Natural killer cell (primary cell): ENCODE measurements at places on chromosomes 3 and 15.

- no peaks in the 10 kb centered on the region for H3K36me3 ChIP-seq
- H3K27me3 ChIP-seq: no peaks in the 10 kb centered on the region
- no peaks in the 10 kb centered on the region for H3K4me1 ChIP-seq
- no peak for DNase-seq
Measured at GRCh38 chr3:28989646-28990089, 291.2 kb upstream of the RBMS3 start.

GRCh38 chr3:188911026-188911850, 260.5 kb upstream of the TPRG1 start:
- no peak for DNase-seq
- H3K36me3 ChIP-seq: no peaks in the 10 kb centered on the region
- peaks cover 1% of the 10 kb centered on the region for H3K4me1 ChIP-seq
- no peaks in the 10 kb centered on the region for H3K27me3 ChIP-seq
- no peak overlapping the region for H3K4me3 ChIP-seq

DNA sequence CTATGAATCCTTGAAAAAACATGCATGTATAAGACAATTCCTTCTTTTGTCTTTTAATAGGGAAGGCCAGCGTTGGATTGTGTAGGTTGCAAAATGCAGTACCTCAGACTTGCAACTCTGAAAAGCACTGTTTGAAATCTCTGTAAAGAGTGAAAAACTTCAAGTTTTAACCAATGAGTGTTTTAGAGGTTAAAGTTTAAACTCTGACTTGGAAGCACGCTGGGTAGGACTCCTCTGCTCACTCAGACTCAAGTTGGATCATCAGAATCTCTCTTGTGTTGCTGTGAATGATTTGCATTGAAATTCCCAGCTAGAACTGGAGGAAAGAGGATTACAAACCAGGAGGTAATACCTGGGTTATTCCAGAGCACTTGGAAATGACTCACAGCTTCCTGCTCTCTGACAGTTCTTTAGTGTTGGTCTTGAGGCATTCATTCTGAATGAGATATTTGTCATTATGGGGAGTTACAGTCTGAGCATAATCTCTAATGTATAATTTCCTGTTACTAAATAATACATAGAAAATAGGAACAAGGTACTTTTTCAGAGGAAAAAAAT, 49.1 kb downstream of the PLS1 start:
- H3K4me1 ChIP-seq: no peaks in the 10 kb centered on the region
- DNase-seq: no peak
- no peaks in the 10 kb centered on the region for H3K36me3 ChIP-seq
- H3K4me3 ChIP-seq: no peak overlapping the region
- no peak overlapping the region for H3K27ac ChIP-seq

- H3K4me1 ChIP-seq: peaks cover 19% of the 10 kb centered on the region
- H3K36me3 ChIP-seq: no peaks in the 10 kb centered on the region
- DNase-seq: no peak
- peaks cover 6% of the 10 kb centered on the region for H3K27me3 ChIP-seq
- H3K4me3 ChIP-seq: no peak overlapping the region
Measured at GRCh38 chr3:32236377-32236776, 2.1 kb upstream of the CMTM8 start.

- no peak for DNase-seq
- no peak overlapping the region for H3K4me3 ChIP-seq
- no peaks in the 10 kb centered on the region for H3K4me1 ChIP-seq
- H3K27me3 ChIP-seq: no peaks in the 10 kb centered on the region
- no peak overlapping the region for H3K27ac ChIP-seq
Measured at GRCh38 chr3:144692488-144692887, 720.9 kb downstream of the DIPK2A start.

- H3K27ac ChIP-seq: no peak overlapping the region
- no peak for DNase-seq
- no peaks in the 10 kb centered on the region for H3K36me3 ChIP-seq
Measured at GRCh38 chr15:35723852-35724251, 177.9 kb upstream of the DPH6 start.

GRCh38 chr3:22113453-22113852, 362.4 kb upstream of the ZNF385D start:
- no peaks in the 10 kb centered on the region for H3K36me3 ChIP-seq
- H3K27me3 ChIP-seq: no peaks in the 10 kb centered on the region
- H3K27ac ChIP-seq: no peak overlapping the region

DNA sequence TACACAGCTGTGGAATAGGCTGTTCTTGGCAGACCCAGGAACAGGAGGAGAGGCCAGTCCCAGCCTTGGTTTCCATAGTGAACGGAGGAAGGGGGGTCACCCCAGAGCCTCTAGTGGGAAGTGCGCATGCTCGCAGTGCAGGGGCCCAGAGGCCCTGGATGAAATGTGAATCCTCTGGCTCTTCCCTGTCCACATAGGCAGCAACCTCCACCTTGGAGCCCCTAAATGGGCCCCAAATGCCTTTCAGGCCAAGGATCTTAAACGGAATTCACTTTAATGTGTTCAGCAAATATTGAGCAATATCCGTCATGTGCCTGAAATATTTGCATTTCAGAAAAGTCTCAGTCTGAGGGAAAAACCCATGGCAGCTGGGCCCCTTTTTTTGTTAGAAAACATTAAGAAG, 3.3 kb upstream of the NDN start:
- H3K27ac ChIP-seq: no peak overlapping the region
- no peak overlapping the region for H3K4me3 ChIP-seq
- no peaks in the 10 kb centered on the region for H3K4me1 ChIP-seq
- H3K27me3 ChIP-seq: no peaks in the 10 kb centered on the region
- no peaks in the 10 kb centered on the region for H3K36me3 ChIP-seq

DNA sequence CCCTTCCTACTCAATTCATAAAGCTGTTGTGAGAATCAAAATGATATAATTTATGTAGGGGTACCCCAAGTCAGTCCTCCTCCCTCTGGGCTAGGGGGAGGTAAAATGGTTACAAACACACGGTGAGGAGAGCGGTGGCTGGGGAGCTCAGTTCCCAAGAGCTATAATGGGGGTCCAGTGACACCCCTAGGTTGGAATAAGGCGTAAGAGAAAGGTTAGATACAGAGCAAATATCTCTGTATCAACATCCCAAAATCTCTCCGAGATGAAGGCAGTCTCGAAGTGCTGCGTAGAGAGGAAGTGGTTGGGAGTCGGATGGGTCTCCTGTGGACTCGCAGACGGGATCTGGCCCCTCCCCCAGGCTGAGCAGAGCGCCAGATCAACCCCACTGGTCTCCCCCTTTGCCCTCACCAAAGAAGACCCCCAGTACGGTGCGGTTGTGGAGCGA, 1.8 kb downstream of the DUOX2 start:
- H3K4me1 ChIP-seq: peaks cover 21% of the 10 kb centered on the region
- H3K36me3 ChIP-seq: no peaks in the 10 kb centered on the region
- no peak overlapping the region for H3K4me3 ChIP-seq
- no peak for DNase-seq

GRCh38 chr3:70970171-70970570, 613.4 kb downstream of the FOXP1 start:
- H3K36me3 ChIP-seq: peaks cover 90% of the 10 kb centered on the region
- H3K27ac ChIP-seq: no peak overlapping the region
- H3K4me3 ChIP-seq: no peak overlapping the region
- H3K4me1 ChIP-seq: no peaks in the 10 kb centered on the region
- no peak for DNase-seq

DNA sequence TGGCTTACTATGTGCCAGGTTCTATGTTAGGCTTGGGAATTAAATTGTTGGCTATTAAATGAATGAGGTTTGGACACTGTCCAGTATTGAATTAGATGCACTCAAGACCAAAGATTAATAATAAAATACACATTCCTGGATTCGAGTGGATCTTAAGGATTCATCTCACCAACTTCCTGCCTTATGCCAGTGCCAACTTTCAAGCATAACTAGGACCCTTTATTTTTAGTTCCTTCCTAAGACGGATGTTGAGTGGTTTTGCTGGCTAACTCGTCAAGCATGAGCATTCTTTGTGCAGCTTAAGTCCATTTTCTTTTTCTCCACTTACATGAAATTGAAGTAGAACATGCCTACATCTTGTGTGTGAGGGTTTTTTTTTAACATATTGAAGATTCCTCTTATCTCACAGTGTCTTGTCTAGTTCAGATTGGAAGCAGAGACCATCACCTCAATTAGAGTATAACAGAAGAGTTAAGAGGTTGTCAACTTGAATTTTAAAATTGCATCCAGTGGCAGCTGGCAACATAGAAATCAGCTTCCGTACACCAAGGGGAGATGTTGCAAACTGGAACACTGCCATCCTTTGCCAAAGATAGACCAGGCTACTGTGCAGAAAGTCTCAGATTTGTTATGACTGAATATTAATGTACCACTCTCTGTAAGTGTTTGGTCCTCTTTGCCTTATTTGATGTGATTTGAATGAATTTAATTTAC, 106.3 kb upstream of the BFSP2 start:
- no peak overlapping the region for H3K4me3 ChIP-seq
- H3K36me3 ChIP-seq: no peaks in the 10 kb centered on the region
- H3K27ac ChIP-seq: no peak overlapping the region
- no peak for DNase-seq
- H3K27me3 ChIP-seq: no peaks in the 10 kb centered on the region

DNA sequence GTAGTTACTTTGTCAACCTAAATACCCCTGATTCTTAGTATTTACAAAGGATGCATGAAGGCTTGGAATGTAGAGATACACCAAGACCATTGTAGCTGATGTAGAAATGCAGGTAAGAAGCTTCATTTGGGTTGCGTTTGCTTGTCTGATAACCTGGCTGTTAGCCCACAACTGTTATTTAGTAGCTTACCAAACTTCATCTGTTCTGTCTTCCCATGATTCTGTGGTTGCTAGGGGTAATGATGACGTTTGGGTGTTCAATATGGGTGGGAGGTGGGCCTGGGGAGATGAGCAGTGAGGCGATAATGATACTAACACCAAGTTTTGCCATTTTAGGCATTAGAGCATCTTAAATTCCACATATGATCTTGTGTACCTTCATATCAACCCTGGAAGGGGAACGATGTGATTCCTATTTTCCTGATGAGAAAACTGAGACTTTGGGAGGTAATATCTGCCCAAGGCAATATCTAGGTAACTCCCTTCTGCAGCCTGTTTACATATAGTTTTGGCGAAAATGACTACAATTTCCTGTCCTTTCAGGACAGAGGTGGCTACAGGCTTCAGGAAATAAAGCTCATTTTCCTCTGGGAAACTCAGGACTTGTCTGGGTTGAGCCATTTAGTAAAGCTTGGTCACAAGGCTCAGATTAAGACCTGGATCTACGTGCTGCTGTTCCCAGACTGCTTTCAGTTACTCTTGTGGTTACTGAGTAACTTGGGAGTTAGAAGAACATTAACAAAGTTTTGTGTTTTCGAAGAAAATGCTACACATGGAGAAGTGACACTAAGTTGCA, 26.8 kb downstream of the FNDC3B start:
- H3K36me3 ChIP-seq: no peaks in the 10 kb centered on the region
- peaks cover 15% of the 10 kb centered on the region for H3K4me1 ChIP-seq
- DNase-seq: no peak
- H3K4me3 ChIP-seq: no peak overlapping the region

- no peaks in the 10 kb centered on the region for H3K36me3 ChIP-seq
- peaks cover 35% of the 10 kb centered on the region for H3K4me1 ChIP-seq
- no peak overlapping the region for H3K27ac ChIP-seq
Measured at GRCh38 chr3:5039585-5039984, 60.3 kb downstream of the BHLHE40 start.

GRCh38 chr15:41367418-41367817, 34.7 kb downstream of the NUSAP1 start:
- no peaks in the 10 kb centered on the region for H3K36me3 ChIP-seq
- H3K27ac ChIP-seq: no peak overlapping the region
- DNase-seq: no peak
- no peaks in the 10 kb centered on the region for H3K27me3 ChIP-seq

GRCh38 chr3:71846185-71846584, 61.2 kb upstream of the PROK2 start:
- no peak overlapping the region for H3K4me3 ChIP-seq
- H3K27me3 ChIP-seq: no peaks in the 10 kb centered on the region
- no peak overlapping the region for H3K27ac ChIP-seq
- no peaks in the 10 kb centered on the region for H3K36me3 ChIP-seq
- no peaks in the 10 kb centered on the region for H3K4me1 ChIP-seq

- H3K4me3 ChIP-seq: no peak overlapping the region
- DNase-seq: no peak
- peaks cover 27% of the 10 kb centered on the region for H3K4me1 ChIP-seq
- H3K27me3 ChIP-seq: no peaks in the 10 kb centered on the region
- H3K36me3 ChIP-seq: peaks cover 24% of the 10 kb centered on the region
- H3K27ac ChIP-seq: no peak overlapping the region
Measured at GRCh38 chr3:127674790-127675189, 2.0 kb downstream of the ABTB1 start.

GRCh38 chr3:73695841-73696240, 71.1 kb upstream of the PDZRN3 start:
- H3K4me3 ChIP-seq: no peak overlapping the region
- DNase-seq: no peak
- no peak overlapping the region for H3K27ac ChIP-seq
- H3K36me3 ChIP-seq: no peaks in the 10 kb centered on the region
- no peaks in the 10 kb centered on the region for H3K4me1 ChIP-seq

GRCh38 chr3:66583424-66584040, 82.7 kb upstream of the LRIG1 start:
- no peak for DNase-seq
- H3K36me3 ChIP-seq: no peaks in the 10 kb centered on the region
- no peak overlapping the region for H3K27ac ChIP-seq
- H3K4me1 ChIP-seq: peaks cover 20% of the 10 kb centered on the region

- H3K4me3 ChIP-seq: no peak overlapping the region
- DNase-seq: no peak
- H3K36me3 ChIP-seq: no peaks in the 10 kb centered on the region
- H3K27ac ChIP-seq: no peak overlapping the region
- no peaks in the 10 kb centered on the region for H3K4me1 ChIP-seq
Measured at GRCh38 chr15:57495041-57495440, 96.7 kb upstream of the MYZAP start.

GRCh38 chr3:127800508-127800907, 21.8 kb downstream of the MGLL start:
- H3K36me3 ChIP-seq: no peaks in the 10 kb centered on the region
- no peak for DNase-seq
- H3K4me1 ChIP-seq: peaks cover 24% of the 10 kb centered on the region
- no peaks in the 10 kb centered on the region for H3K27me3 ChIP-seq

DNA sequence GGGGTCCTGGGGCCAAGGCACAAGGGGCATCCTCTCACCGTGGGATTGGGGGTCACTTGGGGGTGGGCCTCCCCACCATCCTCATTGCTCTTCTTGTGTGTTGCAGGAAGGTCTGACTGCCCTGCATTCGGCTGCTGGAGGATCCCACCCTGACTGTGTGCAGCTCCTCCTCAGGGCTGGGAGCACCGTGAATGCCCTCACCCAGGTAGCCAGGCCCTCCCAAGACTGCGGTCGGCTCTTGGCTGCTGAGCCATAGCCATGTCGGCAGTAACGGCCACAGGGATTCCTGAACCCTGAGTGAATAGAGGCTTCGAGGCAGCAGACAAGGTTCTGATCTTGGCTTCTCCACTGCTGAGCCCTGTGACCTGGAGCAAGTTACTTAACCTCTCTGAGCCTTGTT, 19.7 kb downstream of the ANKDD1A start:
- H3K27ac ChIP-seq: no peak overlapping the region
- no peak for DNase-seq
- H3K36me3 ChIP-seq: peaks cover 3% of the 10 kb centered on the region
- H3K4me1 ChIP-seq: no peaks in the 10 kb centered on the region

- no peak overlapping the region for H3K27ac ChIP-seq
- no peak for DNase-seq
- no peak overlapping the region for H3K4me3 ChIP-seq
- H3K36me3 ChIP-seq: no peaks in the 10 kb centered on the region
Measured at GRCh38 chr15:29994284-29994683, 88.5 kb upstream of the GOLGA8J start.
